ENCODE measurements at places on chromosomes 11 and 22. TPM values are rescaled to one million over a fixed set of nuclear protein-coding genes. Genes with fewer than 3 reads are reported as not detected.

- no peak for DNase-seq
Measured at GRCh38 chr11:64349404-64349803, 9.4 kb downstream of the CCDC88B start.

GRCh38 chr11:118073554-118073953, 3.3 kb upstream of the TMPRSS4 start:
- DNase-seq, result no peak

- DNase-seq, result no peak
Measured at GRCh38 chr11:114883472-114883871, 205.1 kb downstream of the NXPE2 start.

DNA sequence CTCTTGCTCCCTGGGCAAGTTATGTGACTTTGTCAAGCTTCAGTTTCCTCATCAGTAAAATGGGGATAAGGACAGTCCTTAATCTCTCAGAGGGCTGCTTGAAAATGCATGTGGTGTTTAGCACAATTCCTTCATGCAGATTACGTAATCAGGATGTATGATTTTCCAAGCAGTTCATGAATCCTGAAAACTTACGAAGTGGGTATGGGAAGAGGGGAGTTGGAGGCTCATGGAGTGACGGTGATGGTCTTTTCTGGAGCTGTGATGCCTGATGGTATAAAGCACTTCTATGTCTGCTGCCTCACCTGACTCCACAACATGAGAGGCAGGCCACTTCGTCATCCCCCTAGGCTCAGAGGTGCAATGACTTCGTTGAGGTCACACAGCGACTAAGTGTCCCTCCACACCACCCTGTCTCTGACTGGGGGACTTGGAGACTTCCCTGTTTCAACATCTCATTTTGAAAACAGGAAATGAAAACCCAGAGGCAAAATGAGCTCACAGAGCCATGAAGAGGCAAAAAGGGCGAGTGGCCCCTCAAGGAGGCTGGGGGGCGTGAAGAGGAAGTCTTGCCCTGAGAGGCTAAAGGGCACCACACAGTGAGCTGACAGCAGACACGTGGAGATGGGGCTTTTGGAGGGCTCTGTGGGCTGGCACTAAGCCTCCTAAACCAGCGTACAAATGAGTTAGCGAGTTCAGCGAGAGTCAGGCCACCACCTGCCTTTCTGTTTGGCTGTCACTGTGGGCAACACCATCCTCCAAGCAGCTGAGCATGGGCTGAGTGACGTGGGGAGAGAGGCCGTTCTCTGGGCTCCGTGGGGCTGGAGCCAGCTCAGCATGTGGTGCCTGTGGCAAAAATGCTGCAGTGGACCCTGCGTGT, 10.1 kb downstream of the MCM5 start:
- DNase-seq, result peak; percentile 17

Gene SYT8
- not detected for total RNA-seq

Gene APLNR
- total RNA-seq, result 39.3 TPM

Gene SCGB2A2
- total RNA-seq, result not detected

Gene FBLN1
- 44.5 TPM for total RNA-seq

Gene C11orf86
- not detected for total RNA-seq

Gene SAA2
- total RNA-seq, result 4.1 TPM
